Stimulated activated CD8-positive, alpha-beta memory T cell treated with anti-CD3 and anti-CD28 coated beads, Interleukin-15, amount 100 ng/mL, for 4 hours (primary cell): ENCODE measurements at places on chromosomes 11 and 22.
A peak's percentile ranks its signal among the peaks of the same experiment; 100 is the strongest.

- DNase-seq = no peak
These were observed 20.6 kb upstream of the PRDM10 start for GRCh38 chr11:130023204-130023603.

GRCh38 chr11:71418643-71419042, 29.6 kb downstream of the DHCR7 start:
- DNase-seq = no peak

DNA sequence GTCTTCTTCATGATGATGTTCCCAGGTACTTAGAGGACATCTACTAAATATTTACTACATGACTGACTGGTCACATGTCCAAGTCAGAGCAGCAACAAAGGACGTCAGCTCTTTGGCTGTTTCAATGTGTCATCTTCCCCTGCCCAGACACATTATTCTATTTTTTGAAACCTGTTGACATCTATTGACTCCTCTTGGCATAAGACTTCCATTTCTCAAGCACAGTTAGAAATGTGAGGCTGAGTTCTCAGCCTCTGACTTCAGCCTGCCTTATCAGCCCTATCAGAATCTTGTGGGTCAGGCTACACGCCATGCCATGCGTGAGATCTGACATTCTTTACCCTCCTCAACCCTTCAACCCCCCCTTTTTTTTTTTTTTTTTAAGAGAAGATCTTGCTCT, 63.8 kb downstream of the SC5D start:
- no peak for DNase-seq

- DNase-seq = no peak
These were observed 36.7 kb upstream of the VWA5A start for GRCh38 chr11:124078591-124078990.

DNA sequence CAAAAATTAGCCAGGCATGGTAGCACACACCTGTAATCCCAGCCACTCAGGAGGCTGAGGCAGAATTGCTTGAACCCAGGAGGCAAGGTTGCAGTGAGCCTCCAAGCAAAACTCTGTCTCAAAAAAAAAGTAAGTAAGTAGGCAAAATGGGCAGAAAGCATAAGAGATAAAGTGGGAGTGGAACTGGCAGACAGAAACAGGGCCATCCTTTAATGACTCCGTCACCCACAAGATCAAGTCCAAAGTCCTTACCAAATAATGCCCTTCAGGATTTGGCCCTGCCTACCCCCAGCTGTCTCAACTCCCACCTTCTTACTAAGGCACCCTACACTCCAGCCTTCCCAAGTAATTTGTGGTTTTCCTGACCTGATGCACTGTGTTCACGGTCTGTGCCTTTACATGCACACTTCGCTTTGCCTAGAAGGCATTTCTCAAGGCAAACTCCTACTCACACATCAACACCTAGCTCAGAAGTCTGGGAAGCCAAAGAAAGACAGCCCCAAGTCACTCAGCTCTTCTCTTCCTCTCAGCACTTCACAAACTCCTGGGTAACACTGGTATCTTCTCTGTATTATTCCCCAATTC, 6.1 kb downstream of the MAPK1 start:
- no peak for DNase-seq

DNA sequence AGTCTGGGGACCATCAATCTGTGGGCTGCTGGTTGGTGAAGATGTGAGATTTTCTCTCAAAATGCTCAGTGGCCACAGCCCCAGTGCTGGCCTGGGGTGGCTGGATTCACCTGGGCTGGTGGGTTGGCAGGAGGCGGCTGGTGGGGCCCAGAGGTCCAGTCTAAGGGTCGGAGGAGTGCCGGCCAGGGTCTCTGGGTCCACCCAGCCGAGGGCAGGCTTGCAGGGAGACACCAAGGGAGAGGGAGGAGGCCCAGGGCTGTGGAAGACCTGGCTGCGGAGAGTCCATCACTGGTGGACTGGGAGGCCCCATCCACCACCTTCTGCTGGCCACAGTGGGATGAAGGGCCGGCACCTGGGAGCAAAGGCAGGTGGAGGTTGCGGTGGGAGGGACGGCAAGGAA, 582 bp upstream of the SHANK3 start:
- DNase-seq = no peak

- no peak for DNase-seq
These were observed 13.1 kb downstream of the CRY2 start for GRCh38 chr11:45860348-45860747.

- DNase-seq = no peak
These were observed 83.7 kb downstream of the CDKN1C start for GRCh38 chr11:2801711-2802388.

GRCh38 chr11:36824349-36824748, 226.3 kb upstream of the RAG2 start:
- DNase-seq = no peak

- no peak for DNase-seq
These were observed at the start of gene OR56A5 for GRCh38 chr11:5968394-5968793. Gene OR56A5 (minus strand): TSS chr11:5968494. CDS start chr11:5968494, 0 bp downstream.

- DNase-seq = no peak
These were observed 258.1 kb downstream of the C11orf87 start for GRCh38 chr11:109680127-109680526.

GRCh38 chr11:90500922-90501568, 278.2 kb upstream of the CHORDC1 start:
- DNase-seq = no peak

GRCh38 chr11:45576461-45577215, 88.8 kb downstream of the CHST1 start:
- DNase-seq = no peak

DNA sequence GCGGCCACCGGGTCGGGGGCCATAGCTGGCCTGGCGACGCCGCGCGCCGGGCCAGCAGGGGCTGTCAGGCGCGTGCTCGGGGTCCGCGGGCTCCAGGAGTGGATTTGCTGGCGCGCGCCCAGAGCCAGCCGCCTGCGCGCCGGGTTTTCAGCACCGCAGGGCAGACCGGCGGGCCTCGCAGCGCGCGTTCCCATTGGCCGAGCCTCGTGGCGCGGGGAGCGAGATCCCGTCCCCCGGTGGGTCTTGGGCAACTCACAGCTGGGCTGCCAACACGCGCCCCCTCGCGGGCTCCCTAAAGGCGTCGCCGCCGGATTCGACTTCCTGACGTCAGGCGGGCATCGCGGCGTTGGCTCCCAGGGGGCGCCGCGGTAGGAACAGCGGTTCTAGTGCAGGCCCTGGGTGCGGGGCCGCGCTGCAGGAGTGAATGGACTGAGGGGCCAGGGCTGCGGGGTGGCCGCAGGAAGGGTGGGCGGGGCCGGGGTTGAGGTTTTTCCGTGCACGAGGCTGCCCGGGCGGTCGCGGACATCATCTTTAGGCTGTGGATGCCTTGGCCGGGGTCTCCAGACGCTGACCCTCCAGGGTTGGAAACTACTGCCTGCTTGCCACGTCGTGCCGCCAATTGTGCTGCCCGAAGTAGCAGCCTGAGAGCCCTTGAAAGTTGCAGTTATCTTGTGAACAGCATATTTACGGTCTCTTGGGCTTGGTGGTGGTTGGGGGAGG, at the start of gene FADS1:
Gene FADS1 (minus strand): TSS at position 268 of the 720 bp plus-strand sequence. CDS start 74 bp downstream, at position 194.
- peak; percentile 50 for DNase-seq

- DNase-seq = no peak
These were observed 1.4 kb downstream of the FAM111A start for GRCh38 chr11:59144096-59144495.

DNA sequence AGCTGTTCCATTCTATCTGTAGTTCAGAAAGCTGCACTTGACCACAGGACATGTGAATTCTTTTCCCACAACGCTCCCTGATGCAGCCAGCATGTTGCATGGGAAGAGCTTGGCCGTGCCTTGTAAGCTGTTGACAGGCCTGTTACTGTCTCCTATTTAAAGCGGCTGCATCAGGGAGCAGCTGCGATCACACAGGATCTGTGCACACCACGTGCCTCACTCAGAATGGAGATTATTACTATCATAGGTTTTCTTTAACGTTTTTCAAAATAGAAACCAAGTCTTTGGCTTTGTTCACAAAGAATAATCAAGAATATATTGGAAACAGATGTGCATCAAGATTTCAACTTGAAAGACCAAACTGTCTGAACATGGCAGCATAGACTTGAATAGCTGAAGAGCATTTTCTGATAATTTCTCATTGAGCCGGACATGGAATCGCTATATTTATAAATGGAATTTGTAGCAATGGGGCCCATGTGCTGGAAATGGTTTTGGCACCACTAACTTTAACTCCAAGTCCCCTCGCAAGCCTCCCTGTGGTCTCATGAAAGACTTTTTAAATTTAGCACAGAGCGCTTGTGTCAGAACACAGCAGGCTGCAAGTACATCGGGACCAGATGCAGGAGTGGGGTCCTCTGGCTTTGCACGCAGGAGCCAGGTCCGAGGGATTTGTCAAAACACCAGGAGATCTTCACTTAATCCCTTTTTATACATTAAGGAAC, 40.8 kb upstream of the MYO18B start:
- DNase-seq = no peak

GRCh38 chr11:31943056-31943780, 132.1 kb upstream of the PAX6 start:
- DNase-seq = no peak

DNA sequence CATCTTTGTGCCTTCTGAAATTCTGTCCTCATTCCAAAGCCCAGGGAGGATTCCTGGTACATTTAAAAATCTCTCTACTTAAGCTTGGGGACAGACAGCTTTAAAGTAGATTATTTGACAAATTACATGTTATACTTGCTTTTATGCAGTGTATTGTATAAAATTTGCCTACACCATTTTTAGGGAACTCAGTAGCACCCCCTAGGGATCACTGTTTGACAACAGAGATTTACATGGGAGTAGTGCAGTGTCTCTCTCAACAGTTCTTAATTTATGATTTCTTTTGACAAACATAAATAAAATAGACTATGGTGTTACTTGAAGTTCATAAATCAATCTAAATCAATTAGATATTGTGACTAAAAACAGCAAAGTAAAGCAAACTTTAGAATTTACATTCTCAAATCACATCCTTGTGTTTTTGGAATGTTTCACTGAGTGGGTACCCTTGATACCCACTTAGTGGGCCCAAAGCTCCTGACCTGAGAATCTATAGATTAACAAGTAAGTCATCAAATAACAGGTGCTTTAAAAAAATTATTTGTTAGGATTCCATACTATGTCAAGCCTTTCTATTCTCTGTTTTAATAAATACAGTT, 428.8 kb downstream of the DYNC2H1 start:
- DNase-seq = no peak

- DNase-seq = no peak
These were observed 13.0 kb downstream of the MRPL21 start for GRCh38 chr11:68890490-68891231.

GRCh38 chr11:24078018-24078417, 418.8 kb upstream of the LUZP2 start:
- no peak for DNase-seq

GRCh38 chr11:9815486-9816136, 151.7 kb downstream of the SWAP70 start:
- no peak for DNase-seq

GRCh38 chr11:65211293-65212105, 29.8 kb downstream of the CAPN1 start:
- DNase-seq = no peak

DNA sequence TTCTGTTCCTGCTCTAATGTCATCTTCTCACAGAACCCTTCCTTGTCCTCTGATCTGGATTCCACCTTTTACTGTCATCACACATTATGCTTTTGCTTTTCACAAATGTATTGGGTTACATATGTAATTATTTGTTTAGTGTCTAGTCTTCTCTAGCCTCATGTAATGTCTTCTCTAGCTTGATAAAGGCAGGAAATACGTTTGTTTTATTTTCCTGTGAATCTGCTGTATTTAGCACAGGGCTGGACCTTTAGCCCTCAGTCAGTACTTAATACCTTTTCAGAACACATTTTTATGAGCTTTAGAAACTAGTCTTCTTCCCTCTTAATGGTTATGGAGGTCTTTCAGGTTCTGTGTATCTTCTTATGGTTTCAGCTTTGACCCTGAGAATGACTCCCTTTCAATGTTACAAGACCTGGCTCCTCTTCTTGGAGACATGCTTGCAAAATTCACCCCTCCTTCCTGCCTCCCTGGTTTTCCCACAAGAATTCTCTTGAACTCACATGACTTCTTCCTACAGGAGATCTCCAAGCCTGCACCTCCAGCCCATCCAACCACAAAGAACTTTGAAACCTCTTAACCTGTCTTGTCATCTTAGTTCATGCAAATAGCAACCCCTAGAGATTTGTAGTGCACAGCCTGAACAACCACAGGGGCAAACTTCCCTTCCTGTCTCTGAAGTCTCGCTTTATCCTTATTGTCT, 132.7 kb upstream of the DDI1 start:
- no peak for DNase-seq

DNA sequence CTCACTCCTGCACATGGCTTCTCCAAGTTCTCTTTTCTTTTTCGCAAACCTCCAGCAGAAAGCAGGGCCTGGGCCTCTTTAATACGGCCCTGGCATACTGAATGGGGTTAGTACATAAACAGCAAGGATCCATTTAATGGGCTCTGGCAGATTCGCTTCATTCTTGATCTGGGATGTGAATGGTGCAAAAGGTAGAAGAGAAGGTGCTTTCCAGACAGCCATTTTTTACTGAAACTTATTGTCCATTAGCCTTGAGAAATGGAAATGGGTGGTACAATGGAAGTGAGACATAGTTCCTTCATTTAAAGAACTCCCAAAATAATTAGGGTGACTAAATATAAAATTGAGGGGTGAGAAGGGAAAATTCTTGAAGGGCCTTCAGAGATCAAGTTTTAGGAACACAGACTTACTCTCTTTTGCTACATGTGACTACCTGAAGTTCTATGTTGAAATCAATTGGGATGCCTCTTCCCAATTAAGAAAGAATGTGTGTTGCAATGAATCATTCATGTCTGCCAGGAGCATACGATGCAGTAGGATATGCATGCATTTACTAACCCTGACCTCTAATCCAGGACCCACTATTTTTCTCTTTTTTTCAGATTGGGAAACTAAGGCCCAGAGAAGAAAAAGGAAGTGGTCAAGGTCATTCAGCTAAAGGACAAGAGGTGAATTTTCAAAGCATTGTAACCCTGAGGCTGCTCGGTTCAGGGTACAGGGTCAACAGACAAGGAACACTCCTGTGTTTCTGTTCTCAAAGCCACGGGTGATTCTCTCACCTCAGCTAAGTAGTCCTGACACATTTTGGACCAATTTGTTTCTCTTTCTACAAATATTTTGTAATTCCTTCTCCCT, 144.1 kb downstream of the BBOX1 start:
- no peak for DNase-seq

GRCh38 chr11:8017894-8018483, 30.9 kb downstream of the EIF3F start:
- no peak for DNase-seq
